ENCODE measurements at places on chromosomes 6 and 20. TPM values are rescaled to one million over a fixed set of nuclear protein-coding genes. Genes with fewer than 3 reads are reported as not detected.

CRIP3 gene
- not detected for total RNA-seq

TRDN gene
- not detected for total RNA-seq

ARMH2 gene
- 1.7 TPM for total RNA-seq

GHRH gene
- not detected for total RNA-seq

SLC24A3 gene
- not detected for total RNA-seq

OR12D3 gene
- not detected for total RNA-seq

GABRR1 gene
- not detected for total RNA-seq

MTRF1L gene
- 15.6 TPM for total RNA-seq

WFDC5 gene
- total RNA-seq, result not detected

PPARD gene
- 36.7 TPM for total RNA-seq

RPL10A gene
- 1,443 TPM for total RNA-seq

SAMD3 gene
- total RNA-seq, result 22.1 TPM

NOX3 gene
- not detected for total RNA-seq

TRIM31 gene
- total RNA-seq, result not detected
